ENCODE measurements at places on chromosomes 11 and 22. TPM values are rescaled to one million over a fixed set of nuclear protein-coding genes. Genes with fewer than 3 reads are reported as not detected.

DNA sequence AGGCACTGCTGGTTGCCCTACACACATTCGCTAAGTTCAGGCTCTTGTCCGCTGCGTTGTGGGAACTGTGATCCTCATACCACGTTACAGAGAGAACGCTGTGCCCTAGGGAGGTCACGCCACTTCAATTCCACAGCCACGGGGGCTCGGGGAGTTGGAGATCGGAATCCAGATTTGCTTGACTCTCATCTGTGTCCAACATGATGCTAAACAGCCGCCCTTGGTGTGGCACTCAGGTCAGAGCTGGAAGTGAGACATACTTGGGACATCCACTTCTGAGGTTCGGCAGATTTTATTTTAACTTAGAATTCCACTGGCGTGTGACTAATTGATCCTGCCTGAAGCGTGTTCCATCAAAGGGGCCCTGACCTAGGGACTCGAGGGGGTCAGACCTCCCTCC, 41.7 kb downstream of the RIBC2 start:
- DNase-seq = no peak
- no peak overlapping the region for H3K4me3 ChIP-seq
- no peaks in the 10 kb centered on the region for H3K27me3 ChIP-seq
- no peak overlapping the region for H3K27ac ChIP-seq

GRCh38 chr11:103806130-103806895, 230.1 kb upstream of the DDI1 start:
- DNase-seq = peak; percentile 90
- H3K27me3 ChIP-seq = no peaks in the 10 kb centered on the region
- H3K4me1 ChIP-seq = peaks cover 13% of the 10 kb centered on the region
- H3K4me3 ChIP-seq = no peak overlapping the region
- no peak overlapping the region for H3K27ac ChIP-seq

LRRC74B gene
- total RNA-seq = 0.19 TPM

- no peaks in the 10 kb centered on the region for H3K36me3 ChIP-seq
- H3K27ac ChIP-seq = no peak overlapping the region
- no peak overlapping the region for H3K4me3 ChIP-seq
- no peak for DNase-seq
- H3K27me3 ChIP-seq = no peaks in the 10 kb centered on the region
Observed at GRCh38 chr11:14789879-14790484, 102.0 kb downstream of the CYP2R1 start.

- H3K4me1 ChIP-seq = no peaks in the 10 kb centered on the region
- H3K36me3 ChIP-seq = no peaks in the 10 kb centered on the region
- no peak overlapping the region for H3K4me3 ChIP-seq
- no peak for DNase-seq
- H3K27me3 ChIP-seq = no peaks in the 10 kb centered on the region
Observed at GRCh38 chr11:30596832-30597231, 10.7 kb upstream of the MPPED2 start.

LMO1 gene
- 0.46 TPM for total RNA-seq

DNA sequence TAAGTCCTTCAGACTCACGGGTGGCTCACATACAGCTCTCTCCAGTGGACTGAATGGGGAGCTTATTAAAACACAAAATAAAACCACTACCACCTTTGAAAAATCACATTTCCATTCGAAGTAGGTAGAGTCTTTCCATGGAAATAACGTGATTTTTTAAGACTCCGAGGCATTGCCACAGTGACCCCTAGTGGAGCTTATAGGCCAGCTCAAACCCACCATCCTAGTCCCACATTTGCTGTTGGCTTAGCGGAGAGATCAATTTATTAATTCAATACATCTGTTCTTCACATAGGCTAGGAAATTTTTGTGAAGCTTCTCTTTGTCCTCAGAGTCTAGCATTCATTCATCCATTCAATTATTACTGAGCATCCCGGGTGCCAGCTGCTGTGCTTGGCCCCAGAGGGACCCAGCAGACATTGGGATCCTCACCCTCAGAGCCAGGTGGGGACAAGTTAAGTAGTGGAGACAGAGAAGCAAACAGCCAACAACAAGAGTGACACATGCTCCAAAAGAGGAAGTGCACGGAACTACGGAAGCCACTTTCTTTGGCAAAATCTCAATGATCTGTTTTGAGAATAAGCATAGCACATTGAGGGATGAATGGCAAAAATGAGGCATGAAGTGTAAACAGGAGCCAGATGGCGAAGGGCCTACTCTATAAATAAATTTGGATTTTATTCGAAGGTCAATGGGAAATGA, 10.2 kb upstream of the P4HA3 start:
- no peaks in the 10 kb centered on the region for H3K36me3 ChIP-seq
- H3K4me3 ChIP-seq = no peak overlapping the region
- H3K4me1 ChIP-seq = peaks cover 41% of the 10 kb centered on the region
- peak overlapping the region; percentile 27 for H3K27ac ChIP-seq
- DNase-seq = peak; percentile 63
- no peaks in the 10 kb centered on the region for H3K27me3 ChIP-seq

DNA sequence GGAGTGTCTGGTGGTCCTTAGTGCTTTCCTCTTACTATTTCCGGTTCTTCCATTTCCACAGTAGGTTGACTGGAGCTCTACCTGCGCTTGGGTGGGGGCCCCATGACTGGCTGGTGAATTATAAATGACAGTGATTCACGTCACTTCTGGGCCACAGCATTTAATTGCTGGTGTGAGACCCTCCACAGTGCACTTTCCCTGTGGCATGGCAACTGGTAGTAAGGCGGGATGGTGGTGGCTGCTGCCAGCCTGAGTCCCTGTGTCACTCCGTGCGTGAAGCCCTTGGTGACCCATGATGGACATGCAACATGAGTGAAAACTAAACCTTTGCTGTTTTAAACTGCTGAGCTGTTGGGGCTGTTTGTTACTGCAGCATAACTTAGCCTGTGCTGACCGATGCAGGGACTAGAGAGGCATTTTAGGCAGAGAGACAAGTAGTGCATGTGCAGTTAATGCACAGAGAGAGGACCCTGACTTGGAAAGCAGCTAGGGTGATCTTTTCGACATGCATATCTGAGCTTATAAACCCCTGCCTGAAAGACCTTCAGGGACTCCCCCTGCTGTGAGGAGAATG, 3.1 kb downstream of the PRDM11 start:
- H3K4me3 ChIP-seq = no peak overlapping the region
- DNase-seq = no peak
- H3K4me1 ChIP-seq = peaks cover 16% of the 10 kb centered on the region
- no peaks in the 10 kb centered on the region for H3K36me3 ChIP-seq
- H3K27me3 ChIP-seq = peaks cover 4% of the 10 kb centered on the region
- no peak overlapping the region for H3K27ac ChIP-seq

BCO2 gene
- total RNA-seq = 0.62 TPM

- no peak for DNase-seq
- no peaks in the 10 kb centered on the region for H3K27me3 ChIP-seq
- H3K4me1 ChIP-seq = no peaks in the 10 kb centered on the region
- peaks cover 9% of the 10 kb centered on the region for H3K36me3 ChIP-seq
- H3K4me3 ChIP-seq = no peak overlapping the region
Observed at GRCh38 chr11:47711816-47712215, 3.4 kb downstream of the AGBL2 start.

- DNase-seq = no peak
- no peak overlapping the region for H3K27ac ChIP-seq
- no peaks in the 10 kb centered on the region for H3K4me1 ChIP-seq
- H3K36me3 ChIP-seq = no peaks in the 10 kb centered on the region
- H3K27me3 ChIP-seq = no peaks in the 10 kb centered on the region
Observed at GRCh38 chr11:20912065-20912821, 242.9 kb downstream of the NELL1 start.

DNA sequence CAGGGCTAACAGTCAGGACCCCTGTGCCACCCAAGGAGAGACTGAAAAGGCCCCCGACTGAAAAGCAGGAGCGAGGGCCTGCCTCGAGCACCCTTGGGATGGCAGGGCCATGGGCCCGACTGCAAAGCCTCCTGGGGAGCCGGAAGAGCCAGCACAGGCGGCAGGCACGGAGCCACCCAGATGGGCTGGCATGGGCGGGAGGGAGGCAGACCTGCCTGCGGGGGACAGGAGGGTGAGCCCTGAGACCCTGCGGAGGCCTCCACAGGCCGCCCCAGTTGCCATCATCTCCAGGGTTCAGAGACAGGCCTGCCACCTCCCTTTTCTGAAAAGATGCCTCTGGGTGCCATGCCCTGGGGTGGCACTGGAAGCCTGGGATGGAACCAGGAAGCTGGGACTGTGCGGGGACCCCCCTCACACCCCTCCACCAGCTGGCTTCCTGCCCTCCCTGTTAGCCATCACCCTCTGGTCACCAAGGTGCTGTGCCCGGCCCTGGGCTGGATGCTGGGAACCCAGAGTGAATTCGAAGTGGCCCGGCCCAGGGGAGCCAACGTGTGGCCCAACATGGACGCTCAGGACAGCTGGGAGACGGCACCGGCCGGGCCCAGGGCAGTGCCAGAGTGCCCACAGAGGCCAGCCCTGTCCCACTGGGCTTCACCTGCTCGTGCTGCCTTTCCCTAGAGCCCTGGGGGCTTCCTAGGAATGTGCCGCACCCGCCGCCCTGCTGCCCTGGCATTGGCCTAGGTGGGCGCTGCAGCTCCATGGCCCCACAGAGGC, 13.8 kb downstream of the TSPAN32 start:
- H3K27me3 ChIP-seq = no peaks in the 10 kb centered on the region
- no peak overlapping the region for H3K4me3 ChIP-seq
- H3K36me3 ChIP-seq = no peaks in the 10 kb centered on the region
- no peak overlapping the region for H3K27ac ChIP-seq
- DNase-seq = no peak
- peaks cover 16% of the 10 kb centered on the region for H3K4me1 ChIP-seq

- H3K4me1 ChIP-seq = peaks cover 14% of the 10 kb centered on the region
- no peak for DNase-seq
- H3K36me3 ChIP-seq = peaks cover 3% of the 10 kb centered on the region
- H3K27me3 ChIP-seq = no peaks in the 10 kb centered on the region
- H3K27ac ChIP-seq = no peak overlapping the region
- H3K4me3 ChIP-seq = peak overlapping the region; percentile 94
Observed at GRCh38 chr11:100689141-100689540, 2.1 kb downstream of the ARHGAP42 start.

CABP4 gene
- not detected for total RNA-seq

OR4D5 gene
- not detected for total RNA-seq

DNA sequence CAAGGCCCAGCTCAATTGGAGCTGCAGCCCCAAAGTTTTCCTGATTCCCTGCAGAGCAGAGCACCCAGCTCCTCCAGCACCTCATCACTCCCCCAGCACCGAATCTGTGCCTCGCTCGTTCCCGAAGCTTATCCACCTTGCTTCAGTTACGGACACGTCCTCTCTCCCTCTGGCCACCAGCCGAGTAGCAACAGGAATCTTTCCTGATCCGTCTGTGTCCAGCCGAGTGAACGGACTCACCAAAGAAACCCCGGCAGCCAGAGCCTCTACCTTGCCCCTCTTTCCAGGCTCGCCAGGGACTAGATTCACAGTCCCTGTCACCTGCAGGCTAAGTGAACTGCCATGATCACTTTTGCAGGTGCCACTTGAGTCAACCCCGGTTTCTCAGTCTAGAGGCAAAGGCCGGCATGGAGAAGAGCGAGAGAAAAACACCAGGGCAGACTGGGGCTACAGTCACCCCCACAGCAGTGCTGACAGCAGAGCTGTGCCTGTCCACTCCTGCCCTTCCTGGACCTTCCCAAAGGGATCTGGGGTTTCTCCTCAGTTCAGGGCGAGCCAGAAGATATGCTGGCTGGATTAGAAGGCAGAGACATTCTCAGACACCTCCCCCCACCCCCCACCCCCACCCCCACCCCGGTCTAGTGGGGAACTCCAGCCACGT, 32.3 kb downstream of the BID start:
- H3K27me3 ChIP-seq = no peaks in the 10 kb centered on the region
- H3K4me3 ChIP-seq = no peak overlapping the region
- H3K36me3 ChIP-seq = peaks cover 2% of the 10 kb centered on the region
- H3K4me1 ChIP-seq = no peaks in the 10 kb centered on the region

TEX54 gene
- not detected for total RNA-seq

DNA sequence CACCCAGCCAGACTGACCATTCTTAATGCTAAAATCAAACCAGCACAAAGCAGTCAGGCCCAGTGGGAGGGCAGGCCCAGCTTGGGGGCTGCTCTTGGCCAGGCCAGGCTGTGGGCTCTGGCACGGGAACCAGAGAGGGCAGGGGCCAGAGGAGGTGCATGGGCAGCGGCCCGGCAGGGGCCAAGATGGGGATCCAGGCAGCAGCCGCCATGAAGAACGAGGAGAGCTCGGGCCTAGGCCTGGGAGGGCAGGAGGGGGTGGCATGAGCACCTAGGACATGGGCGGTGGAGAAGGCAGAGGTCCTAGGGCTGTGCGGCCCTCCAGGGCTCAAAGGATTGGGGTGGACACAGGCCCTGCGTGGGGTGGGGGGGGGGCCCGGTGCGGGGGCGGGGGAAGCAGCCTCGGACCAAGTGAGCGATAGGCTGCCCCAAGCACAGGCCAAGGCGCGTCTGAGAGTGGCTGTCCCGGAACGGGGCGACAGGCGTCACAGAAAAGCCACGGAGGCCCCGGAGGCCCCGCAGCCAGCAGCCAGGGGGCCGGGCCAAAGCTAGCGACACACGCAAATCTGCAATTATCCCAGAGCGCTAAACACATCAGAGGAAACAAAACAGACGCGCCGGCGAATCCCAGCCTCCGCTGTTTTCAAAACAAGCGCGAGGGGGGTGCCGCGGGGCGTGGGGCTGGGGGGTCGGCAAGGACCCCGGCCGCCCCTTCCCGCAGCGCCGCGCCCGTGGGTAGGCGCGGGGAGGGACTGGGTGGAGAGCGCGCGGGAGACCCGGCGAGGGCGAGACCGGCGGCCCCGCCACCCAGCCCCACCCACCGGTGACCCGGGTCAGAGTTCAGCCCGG, 8.3 kb downstream of the PLXNB2 start:
- H3K36me3 ChIP-seq = no peaks in the 10 kb centered on the region
- H3K4me3 ChIP-seq = no peak overlapping the region
